ENCODE measurements at places on chromosomes 2 and 18. TPM values are rescaled to one million over a fixed set of nuclear protein-coding genes. Genes with fewer than 3 reads are reported as not detected.

The LAMA3 gene
- total RNA-seq: 75.4 TPM

The CD8B2 gene
- total RNA-seq: not detected

GRCh38 chr18:31487246-31488015 is 10.5 kb upstream of the DSG2 start:
- no peak for DNase-seq
- no peaks in the 10 kb centered on the region for H3K27me3 ChIP-seq
- no peaks in the 10 kb centered on the region for H3K4me1 ChIP-seq

DNA sequence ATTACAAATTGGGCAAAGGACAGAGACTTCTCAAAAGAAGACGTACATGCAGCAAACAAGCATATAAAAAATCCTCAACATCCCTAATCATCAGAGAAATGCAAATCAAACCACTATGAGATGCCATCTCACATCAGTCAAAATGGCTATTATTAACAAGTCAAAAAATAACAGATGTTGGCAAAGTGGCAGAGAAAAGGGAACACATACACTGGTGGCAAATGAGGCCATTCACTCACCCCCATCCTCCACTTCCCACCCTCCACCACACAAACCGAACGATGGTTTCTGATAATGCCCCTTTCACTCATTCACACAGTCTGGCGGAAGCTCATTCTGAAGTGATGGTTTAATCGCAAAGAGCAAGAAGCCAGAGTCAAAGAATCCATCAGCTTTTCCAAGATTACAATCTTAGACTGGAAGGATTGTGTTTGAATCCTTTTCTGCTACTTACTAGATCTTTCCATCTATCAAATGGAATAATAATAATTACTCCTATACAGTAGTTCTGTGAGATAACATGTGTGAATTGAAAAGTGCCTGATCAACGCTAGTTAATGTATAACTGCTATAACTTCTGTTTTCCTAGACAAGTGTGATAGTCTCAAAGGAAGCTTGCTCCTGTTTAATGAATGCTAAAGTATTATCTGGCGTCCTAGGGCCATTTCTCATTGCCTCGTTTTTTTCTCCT is 16.9 kb upstream of the CD28 start:
- no peaks in the 10 kb centered on the region for H3K27me3 ChIP-seq
- no peaks in the 10 kb centered on the region for H3K36me3 ChIP-seq
- no peak for DNase-seq
- H3K4me3 ChIP-seq: no peak overlapping the region

DNA sequence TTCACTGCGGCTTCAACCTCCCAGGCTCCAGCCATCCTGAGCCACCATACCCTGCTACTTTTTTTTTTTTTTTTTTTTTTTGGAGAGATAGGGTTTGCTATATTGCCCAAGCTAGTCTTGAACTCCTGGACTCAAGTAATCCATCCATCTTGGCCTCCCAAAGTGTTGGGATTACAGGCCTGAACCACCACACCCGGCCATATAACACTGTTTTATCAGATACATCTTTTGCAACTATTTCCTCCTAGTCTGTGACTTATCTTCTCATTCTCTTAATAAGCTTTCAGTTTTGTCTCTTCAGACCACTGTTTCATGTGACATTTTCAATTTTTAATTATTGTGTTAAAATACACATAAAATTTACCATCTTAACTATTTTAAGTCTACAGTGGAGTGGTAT is 35.7 kb upstream of the FAM117B start:
- no peak overlapping the region for H3K4me3 ChIP-seq
- H3K27me3 ChIP-seq: no peaks in the 10 kb centered on the region
- H3K27ac ChIP-seq: no peak overlapping the region
- H3K36me3 ChIP-seq: no peaks in the 10 kb centered on the region

GRCh38 chr2:138760676-138761075 is 19.5 kb downstream of the NXPH2 start:
- no peaks in the 10 kb centered on the region for H3K36me3 ChIP-seq
- no peak overlapping the region for H3K4me3 ChIP-seq
- no peaks in the 10 kb centered on the region for H3K4me1 ChIP-seq

DNA sequence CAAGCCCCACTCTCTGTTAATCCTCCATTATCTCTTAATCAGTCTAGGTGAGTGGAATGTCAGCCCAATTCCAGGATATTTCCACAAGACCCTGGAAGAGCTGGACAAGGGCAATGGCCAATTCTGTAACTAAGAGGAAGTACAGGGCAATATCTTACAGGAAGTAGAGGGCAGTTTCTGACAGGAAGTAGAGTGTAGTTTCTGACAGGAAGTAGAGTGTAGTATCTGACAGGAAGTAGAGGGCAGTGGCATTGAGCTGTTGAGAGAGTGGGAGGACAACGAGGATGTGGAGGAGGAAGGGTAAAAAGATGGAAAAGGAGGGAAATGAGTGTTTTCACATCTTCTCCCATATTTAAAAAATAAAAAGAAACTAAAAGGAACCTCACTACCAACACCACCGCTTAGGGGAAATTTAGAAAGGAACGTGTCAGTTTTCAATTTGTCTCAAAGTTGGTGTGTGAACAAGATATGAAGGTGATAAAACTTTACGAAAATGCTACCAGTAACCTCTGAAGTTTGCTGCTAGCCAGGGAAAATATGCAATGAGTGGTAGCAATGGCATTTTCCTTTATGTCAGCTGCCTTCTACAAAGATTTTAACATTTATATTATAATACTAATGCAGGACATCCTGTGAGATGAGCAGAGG is 430.9 kb upstream of the HNRNPA3 start:
- no peaks in the 10 kb centered on the region for H3K36me3 ChIP-seq
- H3K4me3 ChIP-seq: no peak overlapping the region
- no peak overlapping the region for H3K27ac ChIP-seq
- no peaks in the 10 kb centered on the region for H3K4me1 ChIP-seq
- no peak for DNase-seq
- no peaks in the 10 kb centered on the region for H3K27me3 ChIP-seq

The ANO7 gene
- 0.21 TPM for total RNA-seq

DNA sequence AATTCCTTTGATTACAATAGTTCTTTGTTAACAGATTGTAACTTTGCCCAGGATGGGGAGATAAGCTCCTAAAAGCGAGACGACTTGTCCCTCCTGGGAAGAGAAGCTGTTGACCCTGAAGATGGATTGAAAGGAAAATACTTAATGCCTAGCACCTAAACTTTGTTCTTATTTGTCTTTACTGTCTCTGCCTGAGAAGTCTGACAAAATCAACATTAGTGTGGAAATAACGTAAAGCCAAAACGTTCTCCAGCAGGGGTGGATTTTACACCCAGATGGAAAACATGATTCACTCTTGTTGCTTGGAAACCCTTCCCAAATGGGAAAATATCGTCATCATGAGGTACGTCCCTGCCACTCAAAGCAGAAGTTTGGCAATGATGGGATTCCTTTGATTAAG is 450.1 kb downstream of the SLC4A3 start:
- no peak overlapping the region for H3K4me3 ChIP-seq
- H3K27me3 ChIP-seq: no peaks in the 10 kb centered on the region
- no peak for DNase-seq
- no peak overlapping the region for H3K27ac ChIP-seq

The TMEM247 gene
- not detected for total RNA-seq

GRCh38 chr2:178529194-178529593 is 48.9 kb downstream of the PLEKHA3 start:
- H3K36me3 ChIP-seq: no peaks in the 10 kb centered on the region

GRCh38 chr2:134258684-134259388 is 5.0 kb downstream of the MGAT5 start:
- no peaks in the 10 kb centered on the region for H3K36me3 ChIP-seq
- H3K4me1 ChIP-seq: no peaks in the 10 kb centered on the region
- H3K4me3 ChIP-seq: no peak overlapping the region
- no peaks in the 10 kb centered on the region for H3K27me3 ChIP-seq
- no peak overlapping the region for H3K27ac ChIP-seq

The GAD1 gene
- not detected for total RNA-seq

- H3K36me3 ChIP-seq: no peaks in the 10 kb centered on the region
- no peak for DNase-seq
- H3K4me1 ChIP-seq: no peaks in the 10 kb centered on the region
- no peak overlapping the region for H3K4me3 ChIP-seq
Observed at GRCh38 chr18:60873708-60874107, 459.5 kb upstream of the CDH20 start.

The RFTN2 gene
- 2.0 TPM for total RNA-seq

DNA sequence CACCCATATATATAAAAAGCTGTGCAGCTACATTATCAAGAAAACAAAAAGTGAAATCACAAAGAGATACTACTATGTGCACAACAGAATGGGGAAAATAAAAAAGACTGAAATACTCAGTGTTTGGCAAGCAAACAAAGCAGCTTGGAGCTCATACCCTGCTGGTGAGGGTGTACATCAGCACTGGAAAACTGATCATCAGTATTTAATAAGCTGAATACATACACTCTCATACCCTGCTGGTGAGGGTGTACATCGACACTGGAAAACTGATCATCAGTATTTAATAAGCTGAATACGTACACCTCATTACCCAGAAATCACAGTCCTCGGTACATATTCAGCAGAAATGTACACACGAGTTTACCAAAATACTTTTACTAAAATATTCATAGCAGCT is 220.8 kb downstream of the SPP2 start:
- H3K27ac ChIP-seq: no peak overlapping the region
- no peaks in the 10 kb centered on the region for H3K27me3 ChIP-seq
- H3K4me1 ChIP-seq: no peaks in the 10 kb centered on the region

The ALPI gene
- not detected for total RNA-seq

The PXDN gene
- total RNA-seq: 88.7 TPM

DNA sequence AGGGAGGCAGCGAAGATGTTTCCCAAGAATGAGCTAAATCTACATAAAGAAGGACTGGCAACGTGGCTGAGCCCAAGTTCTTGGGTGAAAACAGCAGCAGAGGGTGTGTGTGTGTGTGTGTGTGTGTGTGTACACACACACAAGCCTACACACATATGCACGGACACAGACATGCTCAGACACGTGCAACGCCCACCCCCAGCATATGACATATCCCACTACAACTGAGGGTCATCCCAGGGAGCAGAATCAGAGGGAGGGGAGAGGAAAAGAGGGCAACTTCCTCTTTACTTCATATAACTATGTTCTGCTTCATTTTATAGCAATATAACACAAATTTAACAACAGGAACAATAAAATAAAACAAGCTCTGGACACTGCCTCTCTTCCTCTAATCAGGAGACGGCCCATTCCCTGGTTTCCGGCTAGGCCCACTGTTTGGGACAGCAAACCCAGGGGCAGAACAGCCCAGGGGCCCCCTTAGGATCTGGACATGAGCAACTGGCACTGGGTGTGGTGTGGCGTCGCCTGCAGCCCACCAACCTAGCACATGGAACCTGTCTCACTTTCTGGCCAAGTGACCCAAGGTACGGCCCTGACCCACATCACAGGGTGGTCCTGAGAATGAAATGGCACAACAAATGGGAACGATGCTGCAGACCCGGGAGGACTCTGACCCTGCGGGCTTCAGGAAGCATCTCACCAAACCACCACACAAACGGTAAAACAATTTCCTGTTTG is 25.0 kb downstream of the FAM178B start:
- no peak overlapping the region for H3K27ac ChIP-seq
- H3K4me1 ChIP-seq: no peaks in the 10 kb centered on the region
- no peak overlapping the region for H3K4me3 ChIP-seq
- no peak for DNase-seq
- no peaks in the 10 kb centered on the region for H3K36me3 ChIP-seq

- no peak overlapping the region for H3K27ac ChIP-seq
- no peaks in the 10 kb centered on the region for H3K36me3 ChIP-seq
- H3K27me3 ChIP-seq: no peaks in the 10 kb centered on the region
- DNase-seq: no peak
- no peak overlapping the region for H3K4me3 ChIP-seq
Observed at GRCh38 chr18:50190236-50190635, 4.7 kb downstream of the MYO5B start.

DNA sequence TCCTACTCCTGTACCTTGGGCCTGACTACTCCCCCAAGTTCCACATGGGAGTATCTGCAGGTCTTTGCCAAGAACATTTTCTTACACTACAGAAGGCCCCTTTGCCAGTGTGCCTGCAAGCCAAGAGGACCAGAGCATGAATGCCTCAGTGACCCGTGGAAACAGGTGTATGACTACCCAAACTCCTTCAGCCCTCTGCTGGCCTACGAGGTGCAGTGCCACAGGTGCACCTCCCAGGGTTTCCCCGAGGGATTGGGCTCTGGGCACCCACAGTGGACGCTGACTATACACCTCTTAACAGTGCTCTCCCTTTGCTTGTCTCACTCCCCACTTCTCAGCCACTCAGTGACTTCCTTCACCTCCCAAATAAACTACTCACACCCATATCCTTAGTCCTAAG is 91.4 kb downstream of the COL6A3 start:
- no peaks in the 10 kb centered on the region for H3K36me3 ChIP-seq
- peaks cover 10% of the 10 kb centered on the region for H3K4me1 ChIP-seq
- no peaks in the 10 kb centered on the region for H3K27me3 ChIP-seq

The PLGLB2 gene
- 8.2 TPM for total RNA-seq

- no peaks in the 10 kb centered on the region for H3K36me3 ChIP-seq
- no peak for DNase-seq
- no peaks in the 10 kb centered on the region for H3K4me1 ChIP-seq
- no peaks in the 10 kb centered on the region for H3K27me3 ChIP-seq
Observed at GRCh38 chr2:144455987-144456386, 63.9 kb downstream of the ZEB2 start.

The TCF23 gene
- 32.5 TPM for total RNA-seq

DNA sequence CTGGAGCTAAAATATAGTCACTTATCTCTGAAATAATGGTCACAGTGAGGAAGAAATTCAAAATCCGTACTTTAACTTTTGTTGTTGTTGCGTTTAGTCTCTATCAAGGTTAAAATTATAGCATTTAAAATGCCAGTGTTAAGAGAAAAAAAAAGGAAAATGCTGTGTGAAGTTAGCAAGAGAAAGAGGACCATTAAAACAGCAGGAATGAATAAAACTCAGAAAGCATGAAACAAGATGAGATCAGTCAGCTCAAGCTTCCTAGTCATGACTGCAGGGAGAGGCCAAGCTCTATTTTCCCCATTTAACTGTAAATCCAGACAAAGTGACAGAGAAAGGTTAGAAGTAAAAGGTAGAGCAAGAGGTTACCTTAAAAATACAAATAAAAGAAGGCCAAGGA is 281.7 kb upstream of the ATP5MC3 start:
- H3K27me3 ChIP-seq: no peaks in the 10 kb centered on the region
- H3K4me1 ChIP-seq: no peaks in the 10 kb centered on the region
- H3K36me3 ChIP-seq: no peaks in the 10 kb centered on the region
- H3K4me3 ChIP-seq: no peak overlapping the region

DNA sequence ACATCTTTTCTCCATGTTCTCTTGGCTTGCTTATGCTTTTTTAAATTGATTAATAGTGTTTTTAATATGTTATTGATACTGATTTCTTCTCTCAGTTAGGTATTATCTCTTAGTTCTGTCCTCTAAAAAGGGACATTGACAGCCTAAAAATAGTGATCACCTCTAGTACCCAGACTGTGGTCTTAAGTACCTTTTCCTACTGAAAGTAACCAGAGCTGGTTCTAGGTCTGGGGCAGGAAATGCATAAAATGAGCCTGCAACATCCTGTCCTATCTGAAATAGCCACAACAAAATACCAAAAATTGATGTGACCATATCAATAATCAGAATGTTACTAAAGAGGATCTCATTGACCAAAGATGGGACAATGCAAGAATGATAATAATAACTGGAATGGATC is 113.3 kb downstream of the DNAH6 start:
- no peaks in the 10 kb centered on the region for H3K4me1 ChIP-seq
- no peak overlapping the region for H3K4me3 ChIP-seq
- no peaks in the 10 kb centered on the region for H3K27me3 ChIP-seq
- no peaks in the 10 kb centered on the region for H3K36me3 ChIP-seq
- no peak overlapping the region for H3K27ac ChIP-seq

Measured in uterus (tissue), 4 donors.